ENCODE measurements at places on chromosomes 4 and X.

GRCh38 chr4:124997991-124998390 lies 285.5 kb upstream of the ANKRD50 start:
- DNase-seq = no peak

DNA sequence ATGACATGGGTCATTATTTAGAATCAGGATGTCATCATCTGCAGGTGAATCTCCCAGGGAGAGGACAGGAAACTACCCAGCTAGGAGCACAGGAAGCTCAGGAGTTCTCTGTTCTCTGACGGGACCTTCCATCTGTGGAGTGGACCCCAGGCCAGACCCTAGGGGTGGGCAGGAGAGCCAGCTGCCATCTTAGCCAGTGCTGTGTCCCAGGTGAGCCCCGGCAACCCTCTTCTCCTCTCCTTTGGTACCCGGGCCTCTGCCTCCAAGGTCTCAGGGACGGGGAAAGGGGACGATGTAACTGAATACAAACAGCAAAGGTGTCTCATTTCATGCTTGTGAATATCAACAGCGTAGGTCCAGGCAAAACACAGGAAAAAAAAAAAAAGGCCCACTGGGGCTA lies 48.5 kb downstream of the C4orf50 start:
- no peak for DNase-seq

DNA sequence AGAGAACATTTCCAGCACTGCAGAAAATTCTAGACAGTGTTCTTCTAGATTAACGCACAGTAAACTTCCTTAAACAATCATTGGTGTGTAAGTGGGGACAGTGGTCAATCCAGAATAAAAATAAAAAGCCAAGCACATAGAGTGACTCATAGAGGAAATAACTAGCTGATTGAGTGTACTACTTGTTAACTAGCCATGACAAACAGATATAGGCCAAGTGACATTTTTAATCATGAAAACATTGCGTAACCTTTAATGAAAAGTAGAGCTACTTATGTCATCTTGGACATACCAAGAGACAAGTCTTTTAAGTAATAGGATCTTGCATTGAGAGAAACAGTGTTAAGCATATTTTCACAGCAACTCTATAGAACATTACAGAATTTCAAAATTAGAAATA lies 233.9 kb upstream of the MAB21L2 start:
- no peak for DNase-seq

DNA sequence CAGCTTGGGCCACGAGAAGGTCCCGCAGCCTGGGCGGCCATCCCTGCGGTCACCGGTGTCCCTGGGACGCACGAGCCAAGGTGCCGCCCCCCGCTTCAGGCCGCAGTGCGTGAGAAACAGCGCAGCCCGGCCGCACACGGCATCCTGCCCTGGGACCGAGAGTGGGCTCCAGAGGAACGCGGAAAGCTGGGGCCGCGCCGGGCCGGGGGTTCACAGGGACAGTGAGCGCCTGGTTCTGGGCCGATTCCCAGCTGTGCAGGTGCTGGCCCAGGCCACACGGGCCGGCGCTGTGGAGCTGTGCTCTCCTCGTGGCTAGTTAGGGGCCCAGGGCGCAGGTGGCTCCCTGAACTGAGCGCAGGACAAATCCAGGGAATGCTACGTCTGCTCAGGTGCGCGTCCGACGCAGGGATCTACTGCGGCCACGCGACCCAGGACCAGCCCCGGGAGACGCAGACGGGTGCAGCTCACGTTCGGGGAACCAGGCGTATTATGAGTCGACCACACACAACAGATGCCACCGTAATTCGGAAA lies 25.8 kb upstream of the GTPBP6 start:
- no peak for DNase-seq

DNA sequence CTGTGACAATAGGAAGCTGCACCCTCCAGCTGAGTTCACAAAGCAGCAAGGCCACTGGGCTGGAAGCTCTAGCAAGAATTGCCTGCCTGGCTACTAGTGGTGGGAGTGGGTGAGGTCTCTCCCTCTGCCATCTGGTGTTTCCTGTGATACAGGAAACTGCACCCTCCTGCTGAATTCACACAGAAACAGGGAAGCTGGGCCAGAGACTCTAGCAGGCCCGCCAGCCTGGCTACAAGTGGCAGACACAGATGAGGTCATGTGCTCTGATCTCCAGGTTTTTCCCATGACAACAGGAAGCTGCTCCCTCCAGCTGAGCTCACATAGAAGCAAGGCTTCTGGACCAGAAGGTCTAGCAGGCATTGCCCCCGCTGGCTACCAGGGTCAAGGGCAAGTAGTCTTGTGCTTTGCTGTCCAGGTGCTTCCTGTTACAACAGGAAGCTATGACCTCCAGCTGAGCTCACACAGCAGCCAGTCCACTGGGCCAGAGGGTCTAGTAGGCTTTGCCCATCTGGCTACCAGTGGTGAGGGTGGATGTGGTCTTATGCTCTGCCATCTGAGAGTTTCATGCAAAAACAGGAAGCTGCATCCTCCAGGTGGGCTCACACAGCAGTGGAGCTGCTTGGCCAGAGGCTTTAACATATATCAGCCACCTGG lies 41.5 kb upstream of the ZXDA start:
- DNase-seq = no peak

DNA sequence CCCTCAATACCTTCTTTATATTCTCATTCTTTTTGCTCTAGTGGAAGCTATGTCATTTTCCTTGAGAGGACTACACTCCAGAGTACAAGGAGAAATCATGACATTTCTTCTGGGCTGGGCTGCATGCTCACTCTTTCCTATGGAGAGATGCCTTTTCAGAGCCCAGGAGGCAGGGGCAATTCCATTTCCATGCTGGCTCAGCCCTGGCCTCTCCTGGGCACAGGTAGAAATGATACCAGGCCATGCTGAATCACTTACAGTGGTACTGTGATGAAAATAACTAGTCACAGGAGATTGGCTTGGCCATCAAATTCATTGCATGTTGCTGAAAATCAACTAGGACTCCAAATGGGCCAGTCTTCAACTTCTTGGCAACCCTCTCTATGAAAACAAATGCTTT lies 34.0 kb upstream of the PPARGC1A start:
- DNase-seq = no peak

GRCh38 chr4:1770791-1771231 lies 22.3 kb upstream of the FGFR3 start:
- no peak for DNase-seq

DNA sequence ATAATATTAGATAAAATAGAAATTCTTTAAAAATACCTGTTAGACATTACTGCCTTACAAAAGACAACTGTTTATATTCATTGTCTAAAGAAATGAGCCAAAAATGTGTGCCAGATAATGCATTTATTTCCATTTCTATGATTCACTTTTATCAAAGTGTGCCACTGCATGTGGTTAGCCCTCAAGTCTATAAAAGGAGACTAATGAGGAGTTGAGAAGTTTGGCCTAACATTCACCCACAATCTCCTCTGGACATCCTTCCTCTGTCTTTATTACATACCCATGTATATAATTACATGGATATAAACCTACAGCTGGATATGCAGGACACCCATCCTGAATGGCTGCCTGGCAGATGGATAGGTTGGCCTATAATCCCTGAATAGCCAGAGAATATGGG lies 42.6 kb upstream of the PDE5A start:
- DNase-seq = no peak

DNA sequence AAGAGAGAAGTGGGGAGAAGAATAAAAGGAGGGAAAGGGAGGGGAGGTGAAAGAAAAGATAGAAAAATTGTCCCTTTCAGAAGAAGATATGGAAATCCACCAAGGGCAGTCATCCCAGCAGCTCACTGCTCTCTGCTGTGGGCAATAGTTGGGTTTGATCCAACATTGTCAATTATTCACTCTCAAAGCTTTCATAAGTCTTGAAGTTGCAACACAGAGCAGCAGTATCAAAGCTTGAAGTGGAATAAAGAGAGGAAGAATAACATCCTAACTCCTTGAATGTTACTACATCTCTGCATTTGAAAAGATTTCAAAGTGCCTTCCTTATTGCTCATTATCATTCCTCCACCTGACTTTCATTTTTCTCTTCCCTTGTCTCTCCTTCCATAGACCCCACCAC lies 62.3 kb upstream of the HHIP start:
- no peak for DNase-seq

GRCh38 chr4:187541666-187542065 lies 453.9 kb upstream of the ZFP42 start:
- DNase-seq = no peak

DNA sequence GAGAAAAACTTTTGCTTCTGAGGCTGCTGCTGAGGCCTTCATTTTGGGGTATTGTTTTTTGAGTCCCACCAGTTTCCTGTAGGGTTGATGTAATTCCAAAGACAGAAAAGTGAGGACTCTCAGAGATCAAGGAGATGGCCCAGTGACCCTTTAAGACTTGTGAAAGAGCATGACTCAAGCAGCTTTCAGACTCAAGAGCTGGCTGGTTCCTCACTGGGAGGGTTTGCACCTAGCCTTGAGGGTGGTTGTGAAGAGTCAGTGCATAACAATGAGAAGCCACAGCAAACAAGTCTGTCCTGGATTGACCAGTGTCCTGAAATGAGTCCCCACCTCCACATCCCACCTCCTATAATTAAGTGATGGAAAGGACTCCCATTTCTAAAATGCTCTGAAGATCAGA lies 89.2 kb downstream of the NHS start:
- no peak for DNase-seq

- no peak for DNase-seq
Observed at GRCh38 chr4:8553991-8554405, 26.2 kb upstream of the GPR78 start.
